ENCODE measurements at places on chromosomes 13 and 19.
A peak's percentile ranks its signal among the peaks of the same experiment; 100 is the strongest.

DNA sequence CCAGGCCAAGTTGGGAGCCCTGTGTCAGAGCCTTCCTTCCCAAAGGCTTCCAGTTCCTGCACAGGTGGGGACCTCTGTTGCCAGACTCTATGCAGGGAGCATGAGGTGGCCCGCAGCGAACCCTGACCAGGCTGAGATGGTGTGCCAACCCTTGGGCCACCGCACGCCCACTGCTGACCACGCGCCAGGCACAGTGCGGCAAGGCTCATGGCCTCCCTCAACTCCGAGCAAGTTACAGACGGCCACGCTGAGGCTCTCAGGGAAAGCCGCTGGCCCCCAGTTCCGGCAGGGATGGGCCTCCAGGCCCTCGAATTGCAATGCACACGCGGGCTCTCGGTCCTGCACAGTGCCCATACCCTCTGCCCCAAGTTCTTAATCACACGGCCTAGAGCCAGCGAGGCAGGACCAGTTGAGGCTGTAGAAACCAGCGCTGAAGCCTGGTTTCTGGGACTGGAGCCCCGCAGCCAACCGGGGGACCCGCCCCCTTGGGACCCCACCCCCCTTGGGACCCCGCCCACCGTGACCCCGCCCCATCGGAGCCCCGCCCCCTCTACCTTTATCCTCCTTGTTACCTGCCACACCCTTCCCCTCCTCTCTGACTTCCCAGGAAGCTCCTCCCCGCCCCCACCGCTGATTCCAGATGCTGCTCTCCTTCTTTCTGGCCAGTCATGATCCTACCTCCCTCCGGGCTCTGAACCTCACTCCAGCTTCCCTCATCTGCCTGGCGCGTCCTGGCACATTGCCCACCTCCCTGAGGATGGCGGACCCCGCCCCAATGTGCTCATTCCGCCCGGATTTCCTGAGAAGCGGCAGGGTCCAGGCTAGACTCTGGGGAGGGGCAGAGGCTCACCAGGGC is 6.0 kb downstream of the PEX11G start:
- no peak for DNase-seq

DNA sequence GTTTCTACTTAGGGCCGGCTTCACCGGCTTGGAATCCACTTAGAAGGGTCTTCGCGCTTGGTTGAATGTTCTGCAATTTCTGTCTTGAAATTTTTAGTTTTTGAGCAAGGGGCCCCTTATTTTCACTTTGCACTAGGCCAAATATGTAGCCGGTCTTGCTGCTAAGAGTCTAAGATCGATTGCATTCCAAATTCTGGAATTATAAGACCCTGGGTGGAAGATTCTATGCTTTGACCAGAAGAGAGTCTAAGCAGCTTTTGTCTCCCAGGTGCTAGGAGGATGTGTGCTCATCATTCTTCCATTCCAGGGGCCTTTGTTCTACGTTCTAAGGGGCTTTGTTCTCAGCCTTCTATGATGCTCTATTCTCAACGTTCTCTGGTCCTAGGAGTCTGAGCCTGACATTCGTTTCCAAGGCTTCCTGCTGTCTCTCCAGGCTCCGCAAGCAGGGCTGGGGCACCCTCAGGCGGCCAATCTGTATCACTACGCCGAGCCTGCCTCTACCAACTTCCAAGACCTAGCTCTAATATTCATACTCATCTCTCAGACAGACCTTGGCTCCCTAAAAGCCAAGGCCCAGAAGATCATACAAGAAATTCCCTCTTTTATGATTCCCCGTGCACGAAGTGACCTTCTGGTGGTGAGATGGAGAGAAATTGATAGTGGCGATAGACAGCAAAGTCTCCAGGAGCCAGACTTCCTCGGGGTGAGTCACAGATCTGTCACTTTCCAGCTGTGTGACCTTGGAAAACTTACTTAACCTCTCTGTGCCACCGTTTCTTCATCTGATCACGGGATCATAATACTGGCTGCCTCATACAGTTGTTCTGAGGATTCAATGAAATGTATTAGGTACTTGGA is 982 bp upstream of the DACT3 start:
- peak; percentile 69 for DNase-seq

DNA sequence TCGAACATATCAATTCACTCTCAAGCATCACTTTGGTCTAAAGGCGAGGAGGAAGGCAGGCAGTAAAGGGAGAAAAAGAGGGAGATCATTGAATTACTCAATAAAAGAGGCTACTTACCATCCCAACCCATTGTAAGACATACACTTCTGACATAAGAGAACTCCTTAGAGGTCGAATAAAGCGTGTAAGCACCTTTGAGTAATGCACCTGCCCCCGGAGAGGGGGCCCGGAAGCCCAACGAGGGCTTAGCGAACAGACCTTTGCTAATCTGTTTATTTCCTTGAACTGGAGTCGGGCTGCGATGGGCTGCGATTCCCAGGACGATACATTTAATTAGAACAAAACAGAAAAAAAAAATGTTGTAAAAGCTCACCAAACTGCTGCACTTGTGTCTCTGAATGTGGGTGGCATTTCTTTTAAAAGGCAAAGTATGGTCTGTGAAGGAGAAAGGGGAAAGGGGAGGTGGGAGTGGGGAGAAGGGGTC is 3.0 kb downstream of the ZC3H4 start:
- DNase-seq = peak; percentile 51

DNA sequence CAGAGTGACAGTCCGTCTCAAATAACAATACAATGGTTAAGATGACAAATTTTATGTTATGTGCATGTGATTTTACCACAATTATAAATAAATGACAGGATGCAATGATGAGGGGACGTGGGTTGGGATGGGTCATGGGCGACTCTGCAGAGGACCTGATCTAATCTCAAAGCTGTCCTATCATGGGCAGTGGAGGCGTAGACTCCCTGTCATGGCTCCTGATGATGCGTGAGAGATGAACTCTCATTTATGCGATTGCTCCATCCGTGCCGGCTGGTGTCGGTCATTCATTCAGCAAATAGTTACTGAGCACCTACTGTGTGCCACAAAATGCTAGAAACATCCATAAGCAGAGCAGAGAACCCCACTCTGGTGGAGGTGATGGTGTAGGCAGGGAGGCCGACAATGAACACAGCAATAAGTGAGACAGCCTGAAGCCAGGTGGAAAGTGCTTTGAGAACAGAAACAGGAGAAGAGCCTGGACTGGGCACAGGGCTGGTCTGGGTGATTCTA is 1.7 kb upstream of the REXO1 start:
- DNase-seq = no peak

DNA sequence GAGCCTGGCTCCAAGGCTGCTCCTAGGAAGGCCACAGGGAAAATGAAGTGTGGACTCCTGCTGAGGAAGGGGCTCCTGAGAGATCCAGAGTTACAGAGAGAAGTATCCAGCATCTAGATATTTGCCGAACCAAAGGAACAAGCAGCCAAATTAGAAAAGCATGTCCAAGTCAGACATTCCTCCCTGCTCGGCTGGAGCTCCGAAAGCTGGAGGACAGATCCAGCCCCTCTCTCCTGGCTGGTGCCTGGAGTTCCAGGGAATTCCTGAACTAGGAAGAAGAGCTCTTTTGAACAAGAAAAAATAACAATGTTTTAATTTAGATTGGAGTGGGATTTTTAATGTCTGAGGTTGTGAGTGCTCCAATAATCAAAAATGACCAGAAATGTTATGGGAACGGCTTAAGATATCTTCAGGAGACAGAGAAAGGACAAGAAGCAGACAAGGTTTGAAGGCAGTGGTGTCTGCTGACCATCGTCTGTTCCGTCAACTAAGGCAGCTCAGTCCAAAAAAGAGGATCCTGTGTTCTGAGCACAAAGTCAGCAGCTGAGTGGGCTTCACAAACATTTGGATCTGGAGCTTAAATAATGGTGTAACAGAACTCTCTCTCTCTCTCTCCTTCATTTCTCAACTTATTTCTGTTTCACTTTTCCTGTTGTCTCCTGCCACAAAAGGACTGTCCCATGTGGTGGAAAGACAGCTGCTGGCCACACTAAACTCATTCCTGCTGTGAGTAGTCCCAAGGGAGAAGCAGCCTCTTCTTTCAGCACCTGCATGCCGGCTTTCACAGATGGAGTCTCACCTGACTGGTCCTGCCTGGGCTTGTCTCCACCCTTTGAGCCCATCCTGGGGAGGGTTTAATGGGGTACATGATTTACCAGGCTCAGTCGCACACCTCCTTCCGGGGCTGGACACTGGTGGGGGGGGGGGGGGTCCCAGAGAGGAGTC is 31.5 kb upstream of the IRS2 start:
- no peak for DNase-seq

DNA sequence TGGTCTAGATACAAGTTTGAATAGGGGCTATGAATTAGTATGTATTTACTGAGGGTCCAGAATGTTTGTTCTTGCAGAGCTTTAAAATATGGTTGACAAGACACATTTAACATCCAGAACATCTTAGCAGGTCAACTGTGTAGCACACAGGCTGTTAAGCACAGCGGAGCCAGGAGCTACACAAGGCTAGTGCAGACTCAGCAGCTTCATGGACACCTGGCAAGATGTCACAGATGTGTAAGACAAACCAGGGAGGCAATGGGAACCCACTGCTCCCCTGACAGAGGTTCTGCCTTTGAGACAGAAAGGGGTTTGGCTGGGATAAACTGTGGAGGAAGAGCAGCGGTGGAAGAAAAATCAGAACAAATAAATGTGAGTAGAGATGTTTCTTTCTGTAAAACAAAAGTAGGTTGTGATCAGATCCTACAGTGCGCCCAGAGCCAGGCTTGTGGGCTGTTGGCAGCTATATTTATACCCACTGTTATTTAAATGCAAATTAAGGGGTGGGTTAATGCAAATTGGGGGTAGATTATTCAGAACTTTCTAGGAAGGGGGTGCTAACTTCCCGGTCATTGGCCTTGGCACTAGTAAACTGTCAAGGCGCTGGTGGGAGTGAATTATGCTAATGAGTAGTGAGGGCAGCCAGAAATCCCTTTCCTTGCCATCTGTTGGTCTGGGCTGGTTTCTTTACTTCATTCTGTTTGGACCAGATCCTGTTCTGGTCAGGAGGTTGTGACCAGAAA is 33.0 kb downstream of the MIPEP start:
- no peak for DNase-seq

Measured in activated CD4-positive, alpha-beta T cell treated with anti-CD3 and anti-CD28 coated beads, Interleukin-2, Interleukin-4, amounts not matched to agents 100 ng/mL and 50 ng/mL, durations not matched to agents 16 hours and 8 hours (primary cell).